ENCODE measurements at places on chromosomes 1 and 21.

DNA sequence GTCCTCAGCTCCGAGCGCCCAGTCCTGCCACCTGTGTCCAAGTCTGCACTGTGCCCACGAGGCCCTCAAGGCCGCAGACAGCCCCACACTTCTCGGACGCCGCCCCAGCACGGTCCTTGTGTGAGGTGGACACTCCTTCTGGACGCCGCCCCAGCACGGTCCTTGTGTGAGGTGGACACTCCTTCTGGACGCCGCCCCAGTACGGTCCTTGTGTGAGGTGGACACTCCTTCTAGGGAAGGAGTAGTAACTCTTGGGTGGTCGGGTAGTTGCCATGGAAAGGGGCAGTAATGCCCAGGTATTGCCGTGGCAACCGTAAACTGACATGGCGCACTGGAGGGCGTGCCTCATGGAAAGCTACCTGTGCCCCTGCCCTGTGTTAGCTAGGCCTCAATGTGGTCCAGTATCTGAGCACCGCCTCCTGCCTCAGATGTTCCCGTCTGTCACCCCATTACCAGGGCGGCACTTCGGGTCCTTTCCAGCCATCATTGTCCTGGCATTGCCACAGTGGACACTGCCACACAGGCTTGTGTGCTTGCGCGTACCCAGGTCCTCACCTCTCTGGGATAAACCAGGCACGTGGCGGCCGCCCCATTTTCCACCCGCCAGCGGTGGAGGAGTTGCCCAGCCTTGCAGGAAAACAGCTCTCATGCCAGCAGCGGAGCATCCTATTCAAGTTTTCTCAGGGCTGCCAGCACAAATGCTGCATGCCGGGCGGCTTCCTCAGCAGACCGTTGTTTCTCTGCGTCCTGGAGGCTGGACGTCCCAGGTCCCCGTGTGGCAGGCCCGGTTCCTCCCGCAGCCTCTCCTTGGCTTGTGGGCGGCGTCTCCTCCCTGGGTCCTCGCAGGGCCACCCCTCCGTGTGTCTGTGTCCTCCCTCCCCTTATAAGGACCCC, 40.8 kb upstream of the POFUT2 start:
- DNase-seq = no peak

DNA sequence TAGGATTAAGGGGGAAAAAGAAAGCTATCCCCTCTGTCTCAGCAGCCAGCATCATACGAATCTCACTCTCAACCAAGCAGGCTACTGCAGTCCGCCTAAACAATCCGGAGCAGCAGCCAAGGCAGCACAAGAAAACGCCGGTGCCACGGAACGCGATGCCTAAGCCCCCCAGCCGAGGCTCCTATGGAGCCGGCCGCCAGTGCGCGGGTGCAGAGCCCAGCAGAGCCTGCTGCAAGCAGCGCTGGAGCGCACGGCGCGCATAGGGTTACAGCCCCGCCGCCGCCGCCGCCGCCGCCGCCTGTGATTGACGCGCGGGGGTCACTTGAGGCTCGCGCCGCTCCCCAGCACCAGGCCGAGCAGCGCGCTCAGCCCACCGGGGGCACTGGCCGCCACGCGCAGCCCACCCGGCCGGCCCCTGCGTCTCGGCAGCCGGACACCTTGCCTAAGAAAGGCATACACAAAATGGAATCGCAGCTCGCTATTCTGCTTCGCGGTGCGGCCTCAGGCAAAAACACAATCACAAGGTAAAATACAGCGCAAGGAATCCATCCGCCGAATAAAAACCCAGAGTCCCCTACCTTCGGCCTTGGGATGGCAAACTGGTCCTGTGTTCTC, 780 bp downstream of the HIVEP3 start:
- no peak for DNase-seq

GRCh38 chr1:85463731-85464496, 1.0 kb downstream of the DDAH1 start:
- DNase-seq = peak; percentile 78

DNA sequence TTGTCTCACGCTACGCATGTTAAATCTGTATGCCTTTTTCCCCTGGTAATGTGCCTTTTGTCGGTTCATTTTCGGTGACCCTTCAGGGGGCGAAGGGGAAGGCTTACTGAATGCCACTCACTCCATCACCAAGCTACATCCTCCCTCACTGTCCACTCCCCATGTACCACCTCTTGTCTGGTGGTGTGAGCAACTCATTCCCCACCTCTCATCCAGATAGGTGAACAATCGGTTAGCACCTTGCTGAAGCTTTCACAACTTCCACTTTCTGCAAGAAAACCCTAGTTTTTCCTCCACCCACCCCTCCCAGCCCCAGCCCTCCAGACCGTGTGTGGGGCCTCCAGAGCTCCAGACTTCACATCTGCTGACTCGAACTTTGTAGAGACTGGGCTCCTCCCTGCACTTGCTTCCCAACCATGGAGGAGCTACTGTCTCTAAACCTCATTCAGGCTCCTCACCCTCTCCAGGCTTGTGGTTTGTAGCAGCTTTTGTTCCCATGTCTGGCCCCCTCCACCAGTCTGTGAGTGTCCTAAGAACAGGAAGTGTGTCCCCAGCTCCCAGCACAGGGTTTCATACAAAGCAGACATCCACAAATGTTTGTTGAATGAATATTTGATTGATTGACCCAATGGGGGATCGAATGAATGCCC, 48.4 kb upstream of the RUNX3 start:
- DNase-seq = no peak

DNA sequence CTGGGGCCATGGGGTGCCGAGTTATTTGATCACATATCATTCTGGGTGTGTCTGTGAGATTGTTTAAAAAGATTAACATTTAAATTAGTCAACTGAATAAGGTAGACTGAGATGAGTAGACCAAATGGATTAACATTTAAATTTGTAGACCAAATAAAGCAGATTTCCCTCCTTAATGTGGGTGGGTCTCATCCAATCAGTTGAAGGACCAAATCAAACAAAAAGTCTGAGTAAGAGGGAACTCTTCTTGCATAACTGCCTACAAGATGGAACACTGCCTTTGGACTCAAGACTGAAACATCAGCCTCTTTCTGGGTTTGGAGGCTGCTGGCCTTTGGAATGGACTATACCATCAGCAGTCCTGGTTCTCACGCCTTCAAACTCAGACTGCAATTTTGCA, 17.0 kb upstream of the SNX7 start:
- DNase-seq = no peak

- DNase-seq = no peak
These were observed 206.0 kb downstream of the CAMTA1 start for GRCh38 chr1:6991266-6991665.

GRCh38 chr1:205915354-205915990, 27.8 kb downstream of the SLC26A9 start:
- DNase-seq = no peak

- peak; percentile 34 for DNase-seq
These were observed 374 bp downstream of the SH2D5 start for GRCh38 chr1:20732071-20732587.

DNA sequence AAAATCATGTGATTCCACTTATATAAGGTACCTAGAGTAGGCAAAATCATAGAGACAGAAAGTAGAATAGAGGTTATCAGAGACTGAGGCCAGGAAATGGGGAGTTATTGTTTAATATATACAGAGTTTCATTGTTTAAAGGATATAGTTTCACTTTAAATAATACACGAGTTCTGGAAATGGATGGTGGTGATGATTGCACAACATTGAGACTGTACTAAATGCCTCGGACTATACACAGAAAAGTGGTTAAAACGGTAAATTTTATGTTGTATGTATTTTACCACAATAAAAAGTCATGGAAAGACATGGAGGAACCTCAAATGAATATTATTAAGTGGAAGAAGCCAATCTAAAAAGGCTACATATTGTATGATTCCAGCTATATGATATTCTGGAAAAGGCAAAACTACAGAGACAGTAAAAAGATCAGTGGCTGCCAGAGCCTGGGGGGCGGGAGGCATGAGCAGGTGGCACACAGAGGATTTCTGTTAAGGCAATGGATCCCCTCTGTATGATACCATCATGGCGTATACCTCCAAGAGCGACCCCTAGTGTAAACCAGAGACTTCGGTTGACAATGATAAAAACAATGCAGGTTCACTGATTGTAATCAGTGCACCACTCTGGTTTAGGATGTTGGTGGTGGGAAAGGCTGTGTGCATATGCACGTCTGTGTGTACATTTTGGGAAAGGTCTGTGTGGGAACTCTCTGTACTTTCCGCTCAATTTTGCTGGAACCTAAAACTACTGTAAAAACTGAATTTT, 7.5 kb downstream of the C1orf198 start:
- DNase-seq = no peak

- DNase-seq = no peak
These were observed 65.6 kb downstream of the NTPCR start for GRCh38 chr1:233015965-233016364.

GRCh38 chr1:83043244-83043643, 955.7 kb downstream of the TTLL7 start:
- no peak for DNase-seq

DNA sequence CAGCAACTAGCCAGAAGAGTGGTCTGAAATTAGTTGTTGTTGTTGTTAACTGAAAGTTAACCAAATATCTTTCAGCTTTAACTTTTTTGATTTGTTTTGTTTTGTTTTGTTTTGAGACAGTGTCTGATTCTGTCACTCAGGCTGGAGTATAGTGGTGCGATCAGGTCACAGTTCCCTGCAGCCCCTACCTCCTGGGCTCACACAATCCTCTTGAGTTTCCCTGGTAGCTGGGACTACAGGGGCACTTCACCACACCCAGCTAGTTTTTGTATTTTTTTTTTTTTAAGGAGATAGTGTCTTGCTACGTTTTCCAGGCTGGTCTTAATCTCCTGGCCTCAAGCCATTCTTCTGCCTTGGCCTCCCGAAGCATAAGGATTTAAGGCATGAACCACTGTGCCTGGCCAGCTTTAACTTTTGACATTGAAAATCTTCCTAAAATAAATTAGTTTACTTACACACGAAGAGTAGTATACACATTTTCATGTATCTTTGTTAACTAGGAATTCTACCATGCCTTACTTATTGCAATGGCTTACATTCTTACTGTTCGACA, 45.0 kb downstream of the GNG12 start:
- no peak for DNase-seq

- DNase-seq = no peak
These were observed 58.5 kb upstream of the LAX1 start for GRCh38 chr1:203706444-203706843.

DNA sequence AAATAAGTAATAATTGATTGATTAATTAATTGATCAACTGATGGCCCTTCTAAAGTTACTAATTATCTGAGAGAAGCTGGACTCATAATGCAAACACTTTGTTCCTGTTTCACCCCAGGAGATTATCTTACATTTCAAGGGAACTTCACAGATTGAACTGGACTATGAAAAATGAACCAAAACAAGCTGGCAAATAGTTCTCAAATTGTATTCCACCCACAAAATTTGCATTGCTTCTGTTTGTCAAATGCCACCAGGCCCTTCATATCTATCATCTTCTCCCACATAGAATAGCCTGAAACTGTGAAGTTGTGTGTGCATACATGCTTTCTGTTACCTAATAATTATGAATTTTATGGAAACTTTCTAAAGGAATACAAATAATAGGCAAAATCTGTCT, 104.0 kb downstream of the ZNF281 start:
- no peak for DNase-seq

- no peak for DNase-seq
These were observed 83.1 kb downstream of the VWA5B1 start for GRCh38 chr1:20373764-20374163.

DNA sequence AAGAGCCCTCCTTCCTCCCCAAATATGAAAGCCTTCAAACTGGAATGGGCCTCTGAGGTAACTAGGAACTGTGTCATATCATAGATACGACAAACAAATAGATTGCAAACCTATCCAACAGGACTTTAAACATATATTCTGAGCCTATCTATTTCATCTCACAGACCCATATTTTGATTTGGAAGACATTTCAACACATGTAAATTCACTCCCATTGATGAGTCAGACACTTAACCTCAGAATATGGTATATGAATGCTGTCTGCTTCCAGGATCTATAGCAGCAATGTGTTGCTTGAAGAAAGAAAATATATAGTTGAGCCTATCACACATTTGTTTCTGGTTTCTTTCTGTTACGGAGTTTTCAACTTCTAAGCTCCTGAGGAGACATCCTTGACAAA, 221.9 kb upstream of the SAMSN1 start:
- no peak for DNase-seq

DNA sequence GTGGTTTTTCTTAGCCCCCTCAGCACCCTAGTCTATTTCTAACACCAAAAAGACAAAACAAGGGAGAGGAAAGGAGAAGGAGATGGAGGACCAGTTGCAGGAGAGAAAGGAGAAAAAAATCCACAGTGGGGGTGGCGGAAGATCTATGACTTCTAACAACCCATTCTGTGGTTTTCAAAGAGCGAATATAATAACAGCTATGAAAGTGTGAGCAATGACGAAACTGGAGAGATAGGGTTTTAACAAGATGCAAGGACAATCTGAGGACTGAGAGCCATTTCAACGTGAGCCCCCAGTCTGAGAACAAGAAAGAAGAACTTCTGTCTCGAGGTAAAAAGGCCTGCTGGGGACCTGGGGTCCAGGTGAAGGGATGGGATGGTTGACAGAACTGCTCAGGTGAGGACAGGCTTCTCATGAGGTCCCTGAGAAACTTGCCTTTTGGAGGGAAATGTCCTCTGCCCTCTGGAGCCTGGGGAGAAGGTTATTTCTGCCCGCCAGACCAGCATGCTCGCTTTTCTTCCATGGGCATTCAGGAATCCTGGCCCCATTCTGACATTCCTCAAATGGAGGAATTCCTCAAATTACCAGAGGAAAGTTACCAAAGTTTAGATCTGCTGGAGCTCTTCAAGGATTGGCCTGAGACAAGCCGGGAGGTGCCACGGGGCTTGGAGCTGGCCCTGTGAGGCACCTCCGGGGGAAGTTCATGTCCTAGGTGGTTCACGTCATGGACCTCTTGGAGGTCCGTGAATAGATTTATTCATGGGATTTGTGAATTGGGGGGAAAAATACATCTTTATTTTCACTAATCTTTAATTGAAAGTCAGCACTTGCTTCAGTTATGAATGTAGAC, at the start of gene CD160:
Gene CD160 (plus strand): TSS at position 270 of the 850 bp plus-strand sequence. CDS start 8,829 bp downstream, outside the sequence.
- DNase-seq = no peak

DNA sequence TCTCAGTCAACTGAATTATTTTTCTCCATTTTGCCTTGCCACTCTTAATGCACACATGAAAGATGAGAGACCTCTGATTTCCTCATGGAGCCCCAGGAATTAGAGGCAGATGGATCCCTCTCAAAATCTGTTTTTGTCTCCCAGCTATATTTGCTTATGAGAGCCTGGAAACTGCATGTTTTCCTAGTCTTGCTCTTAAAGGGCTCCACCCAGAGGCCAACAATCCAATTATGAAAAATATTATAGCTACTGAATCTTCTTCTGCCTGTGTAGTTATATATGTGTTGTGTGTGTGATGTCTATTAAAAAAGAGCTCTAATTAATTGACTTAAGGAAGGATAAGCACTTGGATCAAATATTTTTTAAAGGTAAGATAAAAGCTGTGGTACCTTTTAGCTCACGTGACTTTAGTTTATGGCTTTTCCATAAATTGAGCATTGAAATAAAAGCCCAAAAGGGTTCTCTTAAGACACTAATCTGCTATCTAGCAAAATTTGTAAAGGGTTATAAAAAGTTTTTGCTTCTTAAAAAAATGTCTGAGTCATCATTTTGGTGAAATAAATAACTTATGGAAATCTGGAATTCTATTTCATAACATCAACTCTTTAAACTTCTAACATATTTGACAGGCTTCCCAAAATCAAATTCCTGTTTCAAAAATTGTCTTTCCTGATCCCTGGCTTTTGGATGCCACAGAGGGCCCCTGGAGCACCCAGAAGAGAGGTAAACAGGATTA, 31.2 kb upstream of the TSPEAR start:
- DNase-seq = no peak

All from C1 segment of cervical spinal cord (tissue), 14 donors.